ENCODE measurements at places on chromosomes 7 and 10.

- no peak for DNase-seq
Observed at GRCh38 chr10:122084286-122085041, 95.5 kb downstream of the TACC2 start.

- no peak for DNase-seq
Observed at GRCh38 chr10:103467406-103467805, 8.7 kb upstream of the CALHM1 start.

DNA sequence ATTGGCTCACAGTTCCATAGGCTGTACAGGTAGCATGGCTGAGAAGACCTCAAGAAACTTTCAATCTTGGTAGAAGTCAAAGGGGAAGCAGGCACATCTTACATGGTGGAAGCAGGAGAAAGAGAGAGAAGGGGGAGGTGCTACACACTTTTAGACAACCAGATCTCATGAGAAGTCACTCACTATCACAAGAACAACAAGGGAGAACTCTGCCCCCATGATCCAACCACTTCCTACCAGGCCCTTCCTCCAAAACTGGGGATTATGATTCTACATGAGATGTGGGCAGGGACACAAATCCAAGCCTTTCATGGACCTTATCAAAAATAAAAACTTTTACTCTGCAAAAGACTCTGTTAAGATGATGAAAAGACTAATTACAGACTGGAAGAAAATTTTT is 183.2 kb upstream of the TRIM24 start:
- no peak for DNase-seq

DNA sequence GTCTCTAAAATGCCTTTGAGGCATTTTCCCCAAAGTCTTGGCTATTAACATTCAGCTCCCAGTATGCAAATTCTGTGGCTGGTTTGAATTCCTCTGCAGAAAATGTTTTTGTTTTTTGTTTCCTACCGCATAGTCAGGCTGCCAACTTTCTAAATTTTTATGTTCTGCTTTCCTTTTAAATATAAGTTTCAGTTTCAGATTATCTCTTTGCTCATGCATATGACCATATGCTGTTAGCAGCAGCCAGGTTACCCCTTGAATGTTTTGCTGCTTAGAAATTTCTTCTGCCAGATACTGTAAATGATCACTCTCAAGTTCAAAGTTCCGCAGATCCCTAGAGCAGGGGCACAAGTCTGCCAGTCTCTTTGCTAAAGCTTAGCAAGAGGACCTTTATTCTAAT is 96.9 kb downstream of the PLPP4 start:
- no peak for DNase-seq

- no peak for DNase-seq
Observed at GRCh38 chr7:131603932-131604331, 47.5 kb upstream of the PODXL start.

DNA sequence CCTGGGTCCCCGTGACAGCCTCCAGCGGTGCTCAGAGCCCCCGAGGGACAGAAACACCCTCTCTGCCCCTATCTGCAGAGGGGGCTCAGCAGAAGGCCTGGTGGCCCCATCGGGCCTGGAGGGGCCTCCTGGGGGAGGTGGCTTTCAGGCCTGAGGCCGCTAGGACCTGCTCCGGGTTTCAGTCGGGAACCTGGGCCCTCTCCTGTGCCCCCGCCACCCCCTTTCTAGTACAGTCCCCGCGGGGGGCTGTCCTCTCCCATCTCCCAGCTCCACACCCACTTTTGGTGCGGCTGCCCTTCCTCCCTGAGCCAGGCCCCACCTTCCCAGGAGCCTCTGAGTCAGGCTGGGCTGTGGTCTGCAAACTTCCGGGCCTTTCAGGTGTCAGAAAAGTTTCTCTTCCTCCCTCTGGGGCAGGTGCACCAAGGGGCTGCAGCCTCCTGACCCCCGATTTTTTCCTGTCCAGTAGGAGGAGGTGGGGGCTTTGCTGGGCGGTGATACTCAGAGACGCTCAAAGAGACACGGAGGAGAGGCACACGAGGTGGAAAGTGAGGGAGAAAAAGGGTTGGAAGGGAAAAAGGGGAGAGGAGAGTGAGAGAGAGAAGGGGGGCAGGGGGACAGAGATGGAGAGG is 692 bp downstream of the CARD11 start:
- DNase-seq = peak; percentile 70

- DNase-seq = peak; percentile 80
Observed at GRCh38 chr7:76303202-76304147, 1.0 kb downstream of the HSPB1 start.

DNA sequence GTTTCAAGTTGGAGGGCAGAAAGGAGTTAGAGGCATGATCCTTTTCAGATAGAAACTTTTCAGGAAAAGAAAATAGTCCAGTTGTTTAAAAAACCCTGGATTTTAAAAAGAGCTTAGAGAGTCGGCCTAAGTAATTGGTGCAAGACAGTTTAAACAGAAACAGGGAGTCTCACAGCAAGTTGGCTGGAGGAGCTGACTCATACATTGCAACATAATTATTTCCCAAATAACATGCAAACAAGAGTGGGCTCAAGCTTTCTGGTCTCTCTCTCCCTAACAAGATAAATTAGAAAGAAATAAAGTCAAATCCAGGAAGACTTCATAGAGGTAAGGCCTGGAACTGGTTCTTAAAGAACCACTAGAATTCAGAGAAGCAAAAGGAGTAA is 100.3 kb upstream of the AGBL3 start:
- peak; percentile 8 for DNase-seq

All from common myeloid progenitor, CD34-positive (primary cell).